Metanephros (tissue), 2 donors: ENCODE measurements at places on chromosomes 6 and 20. TPM values are rescaled to one million over a fixed set of nuclear protein-coding genes. Genes with fewer than 3 reads are reported as not detected.

Gene FAM229B
- total RNA-seq: 17.9 TPM

Gene INSM1
- total RNA-seq: not detected

Gene COL9A3
- total RNA-seq: 28.3 TPM

Gene SPATS1
- total RNA-seq: not detected

Gene ANKRD66
- not detected for total RNA-seq

Gene EMILIN3
- 12.0 TPM for total RNA-seq

Gene TMC2
- total RNA-seq: not detected
